Left ventricle myocardium inferior (tissue), 1 donor: ENCODE measurements at places on chromosomes 6 and 20.

GRCh38 chr6:84329077-84329476, 101.6 kb upstream of the CEP162 start:
- no peak for DNase-seq
- no peak overlapping the region for H3K4me3 ChIP-seq
- H3K4me1 ChIP-seq = no peaks in the 10 kb centered on the region
- H3K27ac ChIP-seq = no peak overlapping the region
- no peaks in the 10 kb centered on the region for H3K27me3 ChIP-seq

GRCh38 chr6:119891644-119892043, 542.1 kb upstream of the MAN1A1 start:
- H3K4me3 ChIP-seq = no peak overlapping the region
- no peaks in the 10 kb centered on the region for H3K4me1 ChIP-seq
- no peaks in the 10 kb centered on the region for H3K27me3 ChIP-seq
- no peak for DNase-seq
- H3K27ac ChIP-seq = no peak overlapping the region
- no peaks in the 10 kb centered on the region for H3K36me3 ChIP-seq

GRCh38 chr6:134921721-134922261, 28.1 kb downstream of the ALDH8A1 start:
- DNase-seq = no peak
- no peak overlapping the region for H3K27ac ChIP-seq
- H3K4me1 ChIP-seq = no peaks in the 10 kb centered on the region
- no peaks in the 10 kb centered on the region for H3K36me3 ChIP-seq
- no peaks in the 10 kb centered on the region for H3K27me3 ChIP-seq

DNA sequence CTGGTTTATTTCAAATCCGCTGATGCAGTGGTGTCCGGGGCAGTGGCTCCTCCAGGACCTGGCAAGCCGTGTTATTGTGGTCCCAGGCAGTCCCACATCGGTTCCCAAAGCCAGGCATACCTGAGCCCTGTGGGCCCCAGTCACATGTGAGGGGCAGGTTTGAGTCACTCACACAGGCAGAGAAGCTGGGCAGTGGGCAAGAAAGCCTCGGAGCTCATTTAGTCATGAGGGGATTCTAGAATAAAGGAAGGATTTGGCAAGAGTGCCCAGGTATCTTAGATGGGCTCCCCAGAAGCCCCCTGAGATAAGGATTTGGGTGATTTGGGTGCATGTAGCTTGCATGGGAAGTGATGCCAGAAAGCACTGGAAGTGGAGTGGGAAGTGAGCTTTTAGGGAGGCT, 37.3 kb downstream of the SYNDIG1 start:
- DNase-seq = no peak
- H3K4me1 ChIP-seq = peaks cover 55% of the 10 kb centered on the region
- H3K27me3 ChIP-seq = no peaks in the 10 kb centered on the region
- no peak overlapping the region for H3K4me3 ChIP-seq
- no peak overlapping the region for H3K27ac ChIP-seq
- no peaks in the 10 kb centered on the region for H3K36me3 ChIP-seq

DNA sequence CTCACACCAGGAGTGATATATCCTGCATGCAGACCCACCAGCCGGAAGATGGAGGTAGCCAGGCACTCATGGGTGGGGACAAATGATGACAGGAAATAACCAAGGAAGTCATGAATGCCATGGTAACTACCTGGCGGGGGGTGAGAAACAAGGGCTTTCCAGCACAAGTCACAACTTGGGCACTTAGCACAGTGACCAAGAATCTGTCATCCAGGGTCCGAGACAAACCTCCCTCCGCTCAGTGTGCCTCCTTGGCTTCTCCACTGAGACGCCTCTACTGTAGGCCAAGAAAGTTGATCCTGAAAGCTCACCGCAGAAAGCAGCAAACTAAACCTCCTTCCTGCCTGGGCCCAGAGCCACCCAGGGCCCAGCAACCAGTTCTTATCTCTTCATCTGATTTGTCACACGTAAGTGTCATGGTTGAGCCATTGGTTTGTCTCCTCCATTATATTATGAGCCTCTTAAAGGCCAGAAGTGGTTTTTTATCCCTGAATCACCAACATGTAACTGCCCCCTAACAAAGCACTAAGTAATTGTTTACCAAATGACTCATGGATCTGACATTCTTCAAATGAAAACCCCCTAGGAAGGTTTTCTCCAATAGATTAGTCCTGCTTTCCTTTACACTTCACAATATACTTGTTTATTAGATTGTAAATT, 84.3 kb upstream of the TAB2 start:
- no peak for DNase-seq
- no peak overlapping the region for H3K27ac ChIP-seq
- H3K36me3 ChIP-seq = no peaks in the 10 kb centered on the region

DNA sequence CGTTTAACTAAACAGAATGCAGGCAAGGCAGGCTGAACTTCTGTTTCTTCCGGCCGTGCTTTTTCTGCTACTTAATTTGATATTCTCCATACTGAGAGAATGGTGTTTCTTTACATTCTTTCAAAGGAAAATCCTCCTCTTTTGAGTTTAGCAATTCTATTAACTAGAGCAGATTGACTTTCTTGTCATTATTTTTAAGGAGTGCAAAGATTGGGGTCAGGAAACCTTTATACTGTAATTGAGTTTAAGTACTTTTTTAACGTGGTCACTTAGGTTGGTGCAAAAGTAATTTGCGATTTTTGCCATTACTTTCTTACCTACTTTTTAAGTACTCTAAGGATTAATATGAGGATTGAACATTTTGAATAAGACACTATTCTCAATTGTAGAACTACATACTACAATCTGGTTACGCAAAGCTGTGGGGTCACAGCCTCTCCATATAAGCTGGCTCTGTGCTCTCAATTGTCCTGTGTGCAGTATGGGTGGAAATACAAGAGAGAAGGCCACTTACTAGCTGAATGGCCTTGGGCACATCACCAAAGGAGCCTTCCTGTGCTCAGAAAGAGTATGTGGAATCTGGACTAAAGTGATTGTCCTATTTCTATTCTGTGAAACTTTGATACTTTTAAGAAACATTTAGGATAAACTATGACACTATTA, 16.7 kb downstream of the HECA start:
- no peak for DNase-seq
- H3K4me1 ChIP-seq = peaks cover 97% of the 10 kb centered on the region
- no peaks in the 10 kb centered on the region for H3K27me3 ChIP-seq
- H3K27ac ChIP-seq = no peak overlapping the region
- no peak overlapping the region for H3K4me3 ChIP-seq
- no peaks in the 10 kb centered on the region for H3K36me3 ChIP-seq

DNA sequence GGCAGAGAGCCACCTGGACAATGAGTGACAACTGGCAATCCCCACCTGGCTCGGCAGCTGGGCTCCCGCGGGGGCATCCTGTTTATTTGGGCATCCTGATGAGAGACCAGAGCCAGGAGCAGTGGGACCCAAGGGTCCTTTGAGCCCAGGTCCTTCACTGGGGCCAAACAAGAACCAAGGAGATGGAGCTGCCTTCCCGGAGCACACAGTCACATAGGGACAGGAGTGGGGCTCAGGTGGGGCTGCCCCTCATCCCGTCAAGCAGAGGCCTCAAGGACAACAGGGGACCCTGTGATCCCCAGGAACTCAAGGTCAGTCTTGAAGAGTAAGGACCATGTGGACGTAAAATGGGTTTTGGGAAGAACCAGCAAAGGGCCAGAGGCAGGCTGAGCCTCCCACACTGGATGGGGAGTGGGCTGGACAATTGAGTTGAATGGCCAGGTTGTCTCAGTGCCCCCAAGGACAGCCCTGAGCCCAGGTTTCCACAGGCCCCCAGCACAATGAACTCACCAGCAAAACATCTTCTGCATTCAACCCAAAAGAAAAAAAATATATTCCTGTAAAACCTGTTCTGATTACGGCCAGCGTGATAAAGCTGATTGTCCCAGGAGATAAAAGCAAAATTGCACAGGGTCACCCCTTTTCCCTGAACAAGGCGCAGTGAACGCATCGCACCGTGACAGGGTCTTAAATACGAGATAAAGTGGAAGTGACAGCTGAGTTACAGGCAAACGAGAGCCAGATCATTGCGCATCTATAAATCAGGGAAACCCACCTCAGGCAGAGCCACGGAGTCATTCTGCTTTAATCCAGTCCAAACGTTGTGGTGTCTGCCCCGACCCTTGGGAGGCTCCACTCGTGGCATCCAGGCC, 86.2 kb downstream of the ANKRD60 start:
- H3K4me3 ChIP-seq = no peak overlapping the region
- H3K27me3 ChIP-seq = peaks cover 92% of the 10 kb centered on the region
- H3K36me3 ChIP-seq = no peaks in the 10 kb centered on the region
- DNase-seq = no peak
- no peak overlapping the region for H3K27ac ChIP-seq

- no peaks in the 10 kb centered on the region for H3K36me3 ChIP-seq
- H3K27me3 ChIP-seq = no peaks in the 10 kb centered on the region
- no peaks in the 10 kb centered on the region for H3K4me1 ChIP-seq
- H3K4me3 ChIP-seq = no peak overlapping the region
- no peak for DNase-seq
Observed at GRCh38 chr6:104580452-104580851, 279.3 kb downstream of the HACE1 start.

DNA sequence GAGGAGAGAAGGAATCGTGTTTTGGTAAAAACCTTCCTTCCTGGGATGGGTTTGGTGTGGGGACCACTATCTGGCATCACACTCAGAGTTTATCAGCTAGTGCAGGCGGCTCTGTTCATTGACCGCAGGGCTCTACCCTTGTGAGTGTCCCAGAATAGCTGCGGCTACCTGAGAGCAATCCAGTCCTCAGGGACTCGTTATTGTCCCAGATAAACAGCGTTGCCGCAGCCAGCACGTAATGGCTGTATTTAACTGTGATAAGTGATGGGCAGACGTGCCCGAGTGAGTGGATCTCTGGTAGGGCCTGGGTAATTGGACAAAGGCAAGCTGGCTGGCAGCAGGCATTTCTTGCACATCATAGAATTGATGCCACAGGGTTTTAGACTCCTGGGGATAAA, 163.3 kb downstream of the SOBP start:
- H3K36me3 ChIP-seq = no peaks in the 10 kb centered on the region
- peaks cover 50% of the 10 kb centered on the region for H3K4me1 ChIP-seq
- H3K27ac ChIP-seq = peak overlapping the region; percentile 41
- peak; percentile 69 for DNase-seq
- no peaks in the 10 kb centered on the region for H3K27me3 ChIP-seq

GRCh38 chr6:125867483-125867942, 76.8 kb downstream of the NCOA7 start:
- peaks cover 30% of the 10 kb centered on the region for H3K4me1 ChIP-seq
- H3K4me3 ChIP-seq = no peak overlapping the region
- H3K36me3 ChIP-seq = no peaks in the 10 kb centered on the region
- H3K27me3 ChIP-seq = no peaks in the 10 kb centered on the region
